ENCODE measurements at places on chromosomes 2 and 18. TPM values are rescaled to one million over a fixed set of nuclear protein-coding genes. Genes with fewer than 3 reads are reported as not detected.

The ICOS gene
- not detected for total RNA-seq

The CGREF1 gene
- total RNA-seq = 0.72 TPM

The RGPD3 gene
- 0.19 TPM for total RNA-seq

The RBM44 gene
- total RNA-seq = 0.83 TPM

DNA sequence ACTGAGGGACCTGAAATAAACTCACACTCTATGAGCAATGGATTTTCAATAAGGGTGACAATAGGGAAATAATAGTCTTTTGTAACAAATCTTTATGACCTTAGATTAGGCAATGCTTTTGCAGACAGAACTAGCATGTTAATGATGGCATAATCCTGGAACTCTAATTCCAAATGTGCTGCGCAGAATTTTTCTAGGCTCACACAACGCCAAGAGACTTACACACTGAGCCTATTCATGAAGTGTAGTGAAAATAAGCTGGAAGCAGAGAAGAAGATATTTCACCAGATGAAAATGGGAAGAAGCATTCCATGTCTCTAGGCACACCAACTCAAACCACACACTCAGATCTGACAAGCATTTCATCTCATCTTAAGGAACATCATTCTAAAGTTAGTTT, 178.5 kb downstream of the L3MBTL4 start:
- no peak for DNase-seq

The MAL gene
- 11.7 TPM for total RNA-seq

The SFTPB gene
- not detected for total RNA-seq

DNA sequence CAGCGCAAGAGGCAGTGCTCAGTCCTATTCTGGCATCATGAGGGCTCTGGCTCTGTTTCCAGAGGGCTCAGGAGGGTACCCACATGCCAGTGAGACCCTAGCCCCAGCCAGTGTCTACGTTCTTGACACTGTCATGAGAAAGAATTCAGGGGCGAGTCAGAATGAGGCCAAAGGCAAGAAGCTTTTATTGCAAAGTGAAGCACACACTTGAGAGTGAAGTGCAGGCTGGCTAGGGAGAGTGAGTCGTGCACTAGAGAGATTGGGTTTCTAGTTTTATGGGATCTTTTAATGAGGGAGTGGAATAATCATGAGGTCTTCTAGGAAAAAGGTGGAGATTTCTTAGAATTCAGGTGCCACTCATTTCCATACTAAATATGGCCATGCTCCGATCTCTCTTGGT, 164.1 kb downstream of the DCDC2C start:
- DNase-seq = no peak

GRCh38 chr18:63472380-63472779, 4.4 kb upstream of the SERPINB5 start:
- DNase-seq = no peak

The AQP12A gene
- not detected for total RNA-seq

GRCh38 chr2:173086518-173087213, 11.0 kb downstream of the MAP3K20 start:
- no peak for DNase-seq

DNA sequence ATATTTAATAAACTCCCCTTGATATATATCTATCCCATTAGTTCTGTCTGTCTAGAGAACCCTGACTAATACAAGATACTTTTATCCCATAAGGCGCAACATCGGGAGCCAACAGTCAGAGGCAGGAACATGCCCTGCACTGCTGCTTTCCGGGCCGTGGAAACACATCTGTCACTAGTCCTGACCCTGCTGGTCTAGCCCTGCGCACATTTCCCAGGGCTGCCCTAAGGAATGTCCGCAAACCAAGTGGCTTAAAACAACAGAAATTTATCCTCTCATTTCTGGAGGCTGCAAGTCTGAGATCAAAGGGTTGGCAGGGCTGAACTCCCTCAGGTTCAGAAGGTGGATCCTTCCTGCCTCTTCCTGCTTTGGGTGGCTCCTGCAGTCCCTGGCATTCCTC, 114.2 kb upstream of the TPO start:
- DNase-seq = no peak

The ALKAL2 gene
- total RNA-seq = 4.7 TPM

DNA sequence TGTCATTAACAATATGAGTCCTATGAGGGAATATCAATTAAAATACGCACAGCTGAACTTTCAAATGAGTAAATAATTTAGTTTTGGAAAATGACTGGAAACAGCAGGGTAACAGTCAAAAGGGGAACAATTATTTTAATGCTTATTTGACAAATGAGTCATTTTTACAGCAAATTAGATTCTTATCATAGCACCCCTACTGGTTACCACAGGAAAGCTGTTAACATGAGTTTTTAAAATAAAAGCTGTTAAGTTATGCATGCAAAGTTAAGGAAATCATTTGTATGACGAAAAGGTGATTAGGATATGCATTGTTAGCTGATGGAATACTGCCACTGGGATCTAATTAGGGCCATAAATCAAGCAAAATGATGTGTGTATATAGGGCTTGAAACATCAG, 435.1 kb upstream of the MEIS1 start:
- no peak for DNase-seq

DNA sequence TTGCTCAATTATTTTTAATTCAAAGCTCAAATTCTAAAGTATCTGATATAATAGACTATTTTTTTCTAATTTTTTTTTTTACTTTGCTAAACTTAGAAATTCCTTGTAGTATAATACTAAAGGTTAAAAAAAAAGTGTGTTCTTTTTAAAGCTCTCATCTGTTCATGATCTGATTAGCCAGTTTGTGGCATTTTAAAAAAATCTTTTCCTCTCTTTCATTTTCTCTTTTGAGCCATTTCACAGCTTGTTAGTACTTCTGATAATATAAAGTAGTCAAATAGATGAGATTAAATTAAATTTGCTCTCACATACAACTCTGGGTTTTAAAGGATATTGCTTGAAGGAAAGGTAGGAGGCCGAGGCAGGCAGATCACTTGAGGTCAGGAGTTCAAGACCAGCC, 40.7 kb upstream of the NEMP2 start:
- DNase-seq = no peak

- DNase-seq = peak; percentile 69
These were observed 109.5 kb downstream of the RNF144A start for GRCh38 chr2:7026742-7027141.

GRCh38 chr2:46839045-46839444, 76.6 kb downstream of the MCFD2 start:
- no peak for DNase-seq

GRCh38 chr2:201237486-201238123, 22.7 kb upstream of the CASP8 start:
- DNase-seq = no peak

DNA sequence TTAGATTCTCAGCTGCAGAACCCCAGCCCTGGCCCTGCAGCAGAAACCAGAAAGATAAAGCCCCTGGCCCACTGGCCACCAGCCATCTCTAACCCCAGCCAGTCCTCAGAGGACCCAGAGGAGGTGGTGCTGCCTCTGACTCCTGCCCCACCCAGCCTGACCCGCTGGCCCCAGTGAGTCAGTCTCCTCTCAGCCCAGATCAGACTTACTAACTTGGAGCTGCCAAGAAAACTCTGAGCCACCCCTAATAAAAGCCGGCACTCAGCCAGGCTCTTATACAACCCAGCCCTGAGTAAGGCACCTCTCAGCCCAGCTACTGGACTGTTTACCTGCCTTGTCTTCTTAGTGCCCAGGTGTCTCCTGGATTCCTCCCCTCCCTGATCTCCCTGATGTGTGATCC, 2.0 kb downstream of the SLC14A2 start:
- peak; percentile 84 for DNase-seq

GRCh38 chr2:503288-503999, 173.8 kb downstream of the TMEM18 start:
- no peak for DNase-seq

The ZAP70 gene
- total RNA-seq = 13.5 TPM

GRCh38 chr2:122105171-122105876, 349.9 kb downstream of the TSN start:
- no peak for DNase-seq

The FHOD3 gene
- 287 TPM for total RNA-seq

DNA sequence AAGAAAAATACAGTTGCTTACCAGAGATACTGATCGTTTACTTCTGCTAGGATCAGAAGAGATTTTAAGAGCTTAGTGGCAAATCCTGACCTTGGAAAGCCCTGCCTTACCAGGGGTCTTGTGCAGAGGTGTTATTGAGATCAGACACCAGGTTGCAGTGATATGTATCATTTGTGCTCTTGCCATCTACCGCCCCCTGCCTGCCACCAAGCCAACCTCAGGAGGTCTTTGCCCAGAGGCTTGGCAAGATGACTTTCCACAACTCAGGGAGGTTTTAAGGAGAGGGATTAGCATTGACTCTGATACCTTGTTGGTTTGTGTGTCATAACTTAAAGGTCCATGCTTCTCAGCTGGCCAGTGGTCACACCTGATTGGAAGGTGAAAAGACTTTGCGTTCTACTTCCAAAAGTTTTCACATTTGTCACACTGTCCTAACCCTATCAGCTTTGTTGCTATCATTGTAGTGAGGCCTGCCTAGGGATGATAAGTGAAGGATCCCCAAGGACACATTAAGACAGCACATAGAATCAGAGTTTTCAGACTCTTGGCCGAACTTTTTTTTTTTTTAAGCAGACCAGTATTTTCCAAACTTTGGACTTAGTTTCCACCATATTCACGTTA, 46.2 kb upstream of the MGAT5 start:
- DNase-seq = peak; percentile 60

The FAHD2B gene
- 25.3 TPM for total RNA-seq

Data from heart left ventricle (tissue), 16 donors.